COR-L47 (cell line): ENCODE measurements at places on chromosomes 6 and 20.

- no peak for DNase-seq
These were observed 59.8 kb upstream of the CARMIL1 start for GRCh38 chr6:25219216-25219916.

DNA sequence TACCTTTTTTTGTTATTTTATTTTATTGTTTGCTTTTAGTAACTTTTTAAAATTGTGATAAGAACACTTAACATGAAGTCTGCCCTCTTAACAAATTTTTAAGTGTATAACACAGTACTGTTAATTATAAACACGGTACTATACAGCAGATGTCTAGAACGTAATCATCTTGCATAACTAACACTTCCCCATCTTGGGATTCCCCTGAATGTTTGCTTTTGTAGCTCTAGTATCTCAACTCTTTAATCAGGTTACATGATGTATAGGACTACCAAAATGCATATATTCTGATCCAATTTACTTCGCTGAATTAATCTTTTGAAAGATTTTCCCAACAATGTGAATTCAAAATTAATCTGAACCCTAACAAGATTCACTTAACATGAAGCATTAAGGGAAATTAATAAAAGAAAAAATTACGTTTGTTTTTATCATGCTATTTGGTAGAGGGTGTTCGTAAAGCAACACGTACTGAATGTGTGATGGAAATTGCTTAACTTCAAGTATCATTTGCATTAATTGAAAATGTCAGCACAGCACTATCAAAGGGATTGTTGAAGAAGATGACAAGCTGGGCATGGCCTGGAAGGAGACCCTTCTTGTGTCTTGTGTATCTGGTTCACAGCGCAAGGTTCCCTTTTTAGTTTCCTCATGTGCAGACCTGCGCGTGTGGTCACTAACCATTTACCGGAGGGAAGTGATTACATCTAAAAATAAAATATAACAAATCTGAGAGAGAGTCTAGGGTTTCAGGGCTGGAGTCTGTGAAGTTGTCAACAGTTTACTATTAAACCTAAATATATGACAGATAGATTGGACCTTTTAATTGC, 15.2 kb downstream of the COL19A1 start:
- no peak for DNase-seq

DNA sequence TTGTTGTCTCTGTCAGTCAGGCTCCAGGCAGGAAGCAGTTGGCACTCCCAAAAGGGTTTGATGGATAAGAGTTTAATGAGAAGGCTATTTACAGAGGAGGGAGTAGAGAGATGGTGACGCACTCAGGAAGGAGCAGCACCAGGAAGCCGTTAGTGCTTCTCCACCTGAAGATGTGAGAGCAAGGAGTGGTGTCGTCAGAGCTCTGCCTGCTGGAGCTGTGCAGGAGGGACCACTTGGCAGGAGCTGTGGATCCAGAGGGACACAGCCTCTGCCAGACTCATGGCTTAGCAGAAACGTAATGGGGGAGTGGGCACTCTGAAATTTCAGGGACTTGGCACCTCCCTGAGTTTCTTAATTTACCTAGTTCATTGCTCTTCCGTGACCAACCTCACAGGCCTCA, 16.8 kb downstream of the DAAM2 start:
- no peak for DNase-seq

- DNase-seq, result peak; percentile 23
These were observed 5.3 kb upstream of the NKX2-2 start for GRCh38 chr20:21519136-21519584.

- no peak for DNase-seq
These were observed 129.5 kb downstream of the CRYBG1 start for GRCh38 chr6:106490030-106490429.

DNA sequence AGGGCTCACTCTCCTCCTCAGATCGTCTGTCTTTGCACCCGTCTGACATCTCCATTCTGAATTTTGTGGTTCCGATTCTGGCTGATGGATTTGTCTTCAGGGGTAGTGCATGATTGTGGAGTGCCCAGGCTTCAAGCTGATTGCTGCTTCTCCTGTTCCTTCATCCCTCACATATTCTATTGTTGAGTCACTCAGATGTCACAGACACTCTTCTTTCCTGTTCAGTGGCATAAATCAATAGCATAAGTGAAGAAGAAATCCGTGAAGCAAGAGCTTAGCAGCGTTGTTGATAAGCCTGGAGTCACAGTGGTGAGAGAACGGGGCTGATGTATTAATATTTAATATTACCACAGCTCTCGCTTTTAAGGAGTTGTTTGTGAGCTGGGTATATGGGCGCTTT, 152.5 kb downstream of the MTHFD1L start:
- DNase-seq, result no peak

DNA sequence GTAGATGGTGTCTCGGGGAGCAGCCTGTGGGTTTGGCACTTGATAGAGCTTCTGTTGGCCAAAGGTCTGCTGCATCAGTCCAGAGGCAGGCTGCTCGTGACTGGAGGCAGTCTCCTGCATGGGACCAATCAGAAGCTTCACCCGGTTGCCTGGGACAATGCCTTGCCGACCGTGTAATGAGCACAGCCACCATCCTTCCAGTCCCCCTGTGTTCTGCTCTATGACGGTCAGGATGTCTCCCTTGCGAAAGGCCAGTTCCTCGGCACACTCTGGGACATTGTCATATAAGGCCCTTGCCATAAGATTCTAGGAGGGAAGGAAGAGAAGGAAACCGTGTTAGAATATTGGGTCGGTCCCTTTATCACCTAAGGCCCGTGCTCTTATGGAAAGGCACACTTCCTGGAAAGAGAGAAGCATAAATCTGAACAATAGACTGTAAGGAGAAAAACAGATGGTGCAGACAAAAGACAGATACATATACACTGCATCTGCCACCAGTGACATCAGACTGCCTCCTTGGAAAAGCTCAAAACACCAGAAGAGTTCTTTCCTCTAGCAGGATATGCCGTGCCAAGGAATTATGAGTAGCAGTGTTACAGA, 18.9 kb downstream of the NEDD9 start:
- DNase-seq, result no peak

- DNase-seq, result no peak
These were observed 84.3 kb downstream of the FILIP1 start for GRCh38 chr6:75409286-75409685.

- DNase-seq, result peak; percentile 56
These were observed at the start of gene DNPH1 for GRCh38 chr6:43228951-43229802. Gene DNPH1 (minus strand): TSS chr6:43229481. CDS start chr6:43229456, 25 bp downstream.

DNA sequence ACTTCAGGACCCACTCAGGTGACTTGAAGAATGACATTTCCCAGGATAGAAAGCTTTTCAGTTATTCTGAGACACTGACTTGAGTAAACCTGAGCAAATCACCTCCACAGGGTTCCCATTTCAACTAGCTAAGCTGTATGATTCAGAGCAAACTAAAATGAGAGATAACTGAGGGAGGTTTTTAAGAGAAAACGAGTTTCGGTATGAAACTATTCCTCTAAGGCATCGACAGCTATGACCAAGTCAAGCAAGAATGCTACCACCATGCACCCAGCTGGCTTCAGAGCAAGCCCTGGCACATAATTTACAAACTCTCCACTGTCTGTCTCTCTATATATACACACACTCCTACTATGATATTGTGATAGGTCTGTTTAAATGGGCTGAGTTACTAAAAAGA, 75.4 kb downstream of the PERP start:
- DNase-seq, result no peak

- no peak for DNase-seq
These were observed 212.9 kb downstream of the PLCB4 start for GRCh38 chr20:9281803-9282202.

DNA sequence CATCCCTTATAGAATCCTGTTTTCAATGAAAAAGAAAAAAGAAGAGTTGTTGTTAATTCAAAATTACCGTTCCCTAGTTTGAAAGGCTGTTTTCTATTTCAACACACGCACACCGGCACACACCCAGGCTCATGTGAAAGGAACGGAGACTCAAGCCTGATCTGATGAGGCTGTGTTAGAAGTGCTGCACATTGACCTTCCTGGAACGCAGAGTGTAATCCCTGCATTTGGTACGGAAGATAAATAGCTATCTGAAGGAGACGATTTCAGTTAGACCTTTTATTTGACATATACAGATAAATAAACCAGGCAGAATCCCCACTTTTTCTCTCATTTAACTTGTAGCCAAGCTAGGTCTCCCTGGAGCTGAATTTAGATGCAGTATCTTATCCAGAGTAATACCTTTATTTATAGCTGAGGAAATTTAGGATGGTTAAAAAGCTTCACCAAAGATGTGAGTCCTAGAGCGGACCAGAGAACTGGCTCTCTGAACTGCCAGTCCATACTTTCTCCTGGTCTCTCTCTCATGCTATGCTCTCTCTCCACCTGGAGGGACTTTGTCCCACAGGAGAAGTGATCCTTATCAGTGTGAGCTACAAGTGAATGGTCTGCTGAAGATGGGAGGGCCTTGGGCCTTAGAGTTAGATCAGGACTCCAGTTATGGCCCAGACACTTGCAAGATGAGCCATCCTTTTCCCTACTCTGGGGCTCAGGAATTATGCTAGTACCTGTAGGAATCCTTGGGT, 30.6 kb downstream of the MAP3K4 start:
- no peak for DNase-seq

GRCh38 chr6:150142097-150142669, 661 bp upstream of the PPP1R14C start:
- no peak for DNase-seq

DNA sequence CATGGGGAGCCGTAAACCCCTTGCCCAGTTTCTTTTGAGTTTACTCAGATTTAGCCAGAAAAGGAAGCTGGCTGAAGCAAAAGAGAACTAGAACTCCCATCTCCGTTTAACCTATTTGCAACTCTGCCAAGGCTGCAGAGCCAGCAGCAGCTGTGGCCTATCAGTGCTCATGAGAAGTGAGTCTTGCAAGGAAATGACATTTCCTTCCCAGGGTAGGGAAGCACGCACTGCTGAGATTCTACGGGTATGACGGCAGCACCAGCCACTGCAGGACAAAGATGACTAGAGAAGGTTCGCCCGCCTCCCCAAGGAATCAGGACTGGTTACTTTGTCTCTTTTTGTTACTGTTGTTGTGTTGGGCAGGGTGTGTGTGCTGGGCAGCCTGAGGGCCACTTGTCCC, 47.6 kb downstream of the PPP1R3G start:
- DNase-seq, result no peak

GRCh38 chr20:44717986-44718385, 2.8 kb downstream of the CCN5 start:
- no peak for DNase-seq

DNA sequence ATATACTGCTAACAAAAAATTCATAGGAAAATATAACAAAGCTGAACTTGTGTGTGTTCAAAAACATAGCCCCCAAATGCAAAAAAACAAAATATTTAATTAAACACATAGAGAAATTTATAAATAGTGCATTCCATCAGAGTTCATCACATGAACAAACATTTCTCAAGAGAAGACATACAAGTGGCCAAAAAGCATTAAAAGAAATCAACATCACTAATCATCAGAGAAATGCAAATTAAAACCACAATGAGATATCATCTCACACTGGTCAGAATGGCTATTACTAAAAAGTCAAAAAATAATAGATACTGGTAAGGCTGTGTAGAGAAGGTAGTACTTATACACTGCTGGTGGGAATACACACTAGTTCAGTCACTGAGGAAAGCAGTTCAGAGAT, 39.6 kb upstream of the ADGRG6 start:
- no peak for DNase-seq

GRCh38 chr6:157493576-157493975, 112.6 kb downstream of the ZDHHC14 start:
- no peak for DNase-seq

GRCh38 chr6:1552296-1552761, 57.4 kb upstream of the FOXC1 start:
- no peak for DNase-seq

DNA sequence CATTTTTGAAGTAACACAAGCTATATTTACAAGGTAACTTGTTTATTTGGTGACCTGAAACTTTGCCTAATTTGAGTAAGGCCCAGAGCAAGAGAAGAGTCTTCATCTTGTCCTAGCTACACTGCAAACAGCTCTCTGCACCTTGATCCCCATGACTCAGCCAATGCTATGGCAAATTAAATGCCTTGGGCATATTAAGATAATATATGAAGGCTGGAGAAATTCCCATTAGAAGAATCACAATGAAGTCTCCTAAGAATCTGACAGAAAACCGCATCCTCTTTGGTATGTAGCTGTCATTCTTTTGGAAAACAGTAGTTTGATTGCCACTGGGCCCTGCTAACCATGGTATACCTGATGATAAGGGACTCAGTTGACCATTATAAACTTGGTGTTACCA, 204.5 kb downstream of the UBE3D start:
- DNase-seq, result no peak

- DNase-seq, result no peak
These were observed 5.8 kb downstream of the IFNGR1 start for GRCh38 chr6:137213331-137213740.

GRCh38 chr6:163380216-163380615, 34.3 kb upstream of the QKI start:
- DNase-seq, result no peak

GRCh38 chr20:6714279-6714711, 53.2 kb upstream of the BMP2 start:
- DNase-seq, result no peak

DNA sequence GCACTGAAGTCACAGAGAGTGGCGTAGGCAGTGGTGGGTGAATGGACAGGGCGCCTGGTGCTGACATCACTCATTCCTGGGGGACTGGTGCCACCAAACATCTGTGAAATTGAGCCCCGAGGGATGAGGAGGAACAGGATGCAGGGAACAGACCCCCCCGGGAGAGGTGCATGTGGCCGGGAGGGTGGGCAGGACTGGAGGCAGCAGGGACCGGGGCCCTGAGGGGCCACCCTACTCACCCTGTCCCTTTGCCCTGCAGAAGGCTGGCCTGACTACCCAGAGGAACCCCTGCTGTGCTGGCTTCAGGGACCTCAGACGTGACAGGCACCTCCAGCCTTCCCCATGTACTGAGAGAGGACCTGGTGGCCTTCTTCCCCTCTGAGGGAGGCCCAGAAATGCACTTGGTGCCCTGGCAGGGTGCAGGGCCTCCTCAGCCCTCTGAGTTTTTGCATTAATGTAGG, 25.1 kb downstream of the SYNDIG1 start:
- no peak for DNase-seq

DNA sequence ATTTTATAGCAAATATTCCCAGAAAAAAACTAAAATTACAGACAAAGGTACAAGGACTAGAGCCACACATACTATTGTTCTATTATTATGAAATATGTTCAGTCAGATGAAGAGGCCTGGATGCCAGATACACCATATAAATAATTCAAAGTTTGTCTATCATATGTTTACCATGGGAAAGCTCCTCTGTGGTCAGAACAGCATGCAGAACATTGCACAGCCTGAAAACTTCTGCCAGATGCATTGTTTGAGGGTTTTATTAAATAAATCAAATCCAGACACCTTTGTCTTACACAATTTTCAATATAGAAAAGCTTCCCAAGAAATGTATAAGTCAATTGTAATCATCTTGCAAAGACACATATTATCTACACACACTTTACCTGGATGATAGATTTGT, 35.0 kb upstream of the COL21A1 start:
- no peak for DNase-seq

GRCh38 chr6:73085443-73085871, 139.8 kb downstream of the KHDC1L start:
- DNase-seq, result no peak

- DNase-seq, result no peak
These were observed 705.6 kb downstream of the UTRN start for GRCh38 chr6:144990784-144991183.

- DNase-seq, result no peak
These were observed 141.6 kb downstream of the BTBD9 start for GRCh38 chr6:38498085-38498484.

- DNase-seq, result peak; percentile 72
These were observed 25.7 kb upstream of the BTBD3 start for GRCh38 chr20:11891776-11892545.
